DMS 273 treated with DMSO at 0.1 percent for 48 hours (cell line): ENCODE measurements at places on chromosomes 1 and 21.

DNA sequence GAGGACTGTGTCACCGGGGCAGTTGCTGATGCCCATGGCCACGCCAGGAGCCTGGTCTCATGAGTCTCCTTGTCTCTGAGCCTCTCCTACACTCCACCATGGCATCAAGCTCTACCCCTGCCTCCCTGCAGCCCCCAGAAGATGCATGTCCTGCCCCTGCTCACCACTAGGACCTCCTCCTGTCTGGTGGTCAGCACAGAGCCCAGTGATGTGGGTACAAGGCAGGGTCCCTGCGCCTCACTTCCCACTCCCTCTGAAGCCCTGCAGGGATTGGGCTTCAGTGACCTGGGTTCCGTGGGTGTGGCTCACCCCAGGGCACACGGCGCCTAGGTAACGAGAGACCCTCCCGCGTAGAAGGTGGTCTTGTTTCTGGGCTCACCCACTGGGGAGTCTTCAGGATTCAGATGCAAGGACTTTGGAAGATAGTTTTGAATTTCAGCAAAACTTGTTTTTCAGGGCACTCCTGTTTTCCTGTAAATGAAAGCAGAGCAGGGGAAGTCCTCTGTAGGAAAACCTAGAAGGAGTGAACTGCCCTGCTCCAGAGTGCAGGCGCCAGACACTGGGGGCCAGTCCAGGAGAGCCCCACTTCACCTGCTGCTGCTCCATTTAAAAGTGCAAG is 2.8 kb downstream of the COL18A1 start:
- no peak for DNase-seq

- DNase-seq: no peak
Observed at GRCh38 chr1:28110555-28110954, 22.1 kb upstream of the EYA3 start.

GRCh38 chr1:109490029-109490933 is 3.6 kb upstream of the CYB561D1 start:
- peak; percentile 26 for DNase-seq

GRCh38 chr21:41778930-41779600 is 12.2 kb upstream of the RIPK4 start:
- DNase-seq: no peak

- DNase-seq: no peak
Observed at GRCh38 chr1:30968220-30968971, 59.8 kb upstream of the SDC3 start.

DNA sequence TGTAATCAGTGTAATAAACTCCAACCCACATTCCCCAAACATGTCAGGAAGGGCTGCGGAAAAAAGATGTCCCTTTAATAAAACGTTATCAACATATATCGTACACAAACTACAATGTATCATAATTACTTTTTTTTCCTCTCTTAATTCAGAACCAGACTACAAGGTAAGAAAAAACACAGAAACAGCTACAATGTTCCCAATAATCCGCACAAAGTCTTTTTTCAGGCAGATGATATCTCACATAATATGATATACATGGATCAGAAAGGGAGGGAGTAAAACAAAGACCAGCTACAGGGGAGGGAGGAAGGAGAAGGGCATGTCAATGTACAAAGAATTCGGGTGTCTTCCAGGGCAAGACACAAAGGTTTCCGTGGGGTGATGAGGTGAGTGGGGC is 25.4 kb downstream of the MRPL37 start:
- DNase-seq: no peak

DNA sequence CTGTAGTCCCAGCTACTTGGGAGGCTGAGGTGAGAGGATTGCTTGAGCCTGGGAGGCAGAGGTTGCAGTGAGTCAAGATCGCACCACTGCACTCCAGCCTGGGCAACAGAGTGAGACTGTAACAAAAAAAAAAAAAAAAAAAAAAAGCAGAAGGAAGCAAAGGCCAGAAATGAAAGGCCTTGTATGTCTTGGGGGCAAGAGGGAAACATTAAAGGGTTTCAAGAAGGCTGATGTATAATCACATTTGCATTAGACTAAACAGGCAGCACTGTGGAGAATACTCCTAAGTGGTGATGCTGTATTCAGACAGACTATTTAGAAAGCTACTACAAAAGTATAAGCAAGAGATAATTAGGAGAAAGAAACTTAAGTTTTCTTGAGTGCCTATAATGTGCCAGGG is 10.4 kb downstream of the ANP32E start:
- no peak for DNase-seq

- no peak for DNase-seq
Observed at GRCh38 chr1:151343587-151343986, 3.5 kb downstream of the RFX5 start.

DNA sequence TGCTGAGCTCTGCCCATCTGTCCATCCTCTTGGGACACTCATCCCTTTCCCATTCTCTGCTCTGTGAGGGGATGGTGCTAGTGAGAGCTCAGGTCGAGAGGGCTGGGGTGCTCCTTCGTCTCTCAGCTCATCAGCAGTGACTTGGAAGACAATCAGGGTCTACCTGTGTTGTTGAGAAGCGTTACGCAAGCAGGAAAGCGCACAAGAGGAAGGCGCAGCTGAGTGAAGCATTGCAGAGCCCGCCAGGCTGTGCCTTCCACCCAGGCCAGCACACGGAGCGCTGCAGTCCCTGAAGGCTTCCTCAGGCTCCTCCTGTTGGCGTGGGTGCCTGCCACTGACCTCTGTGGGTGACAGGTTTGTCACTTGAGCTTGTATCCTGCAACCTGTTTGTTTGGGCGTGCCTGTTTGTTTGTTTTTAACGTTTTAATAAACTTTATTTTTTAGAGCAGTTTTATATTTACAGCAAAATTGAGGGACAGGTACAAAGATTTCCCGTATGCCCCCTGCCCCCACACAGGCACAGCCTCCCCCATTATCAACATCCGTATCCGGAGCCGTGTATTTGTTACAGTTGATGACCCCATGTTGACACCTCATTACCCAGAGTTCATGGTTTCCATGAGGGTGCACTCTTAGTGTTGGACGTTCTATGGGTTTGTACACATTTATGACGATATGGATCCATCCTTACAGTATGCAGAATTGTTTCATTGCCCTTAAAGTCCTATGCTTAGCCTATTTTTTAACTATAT is 36.7 kb downstream of the ADARB1 start:
- DNase-seq: no peak

GRCh38 chr21:29022166-29022565 is 2.3 kb upstream of the USP16 start:
- DNase-seq: no peak

- DNase-seq: no peak
Observed at GRCh38 chr1:54816951-54817350, 15.8 kb upstream of the TTC22 start.

- no peak for DNase-seq
Observed at GRCh38 chr1:12032161-12032621, 12.9 kb downstream of the MIIP start.

DNA sequence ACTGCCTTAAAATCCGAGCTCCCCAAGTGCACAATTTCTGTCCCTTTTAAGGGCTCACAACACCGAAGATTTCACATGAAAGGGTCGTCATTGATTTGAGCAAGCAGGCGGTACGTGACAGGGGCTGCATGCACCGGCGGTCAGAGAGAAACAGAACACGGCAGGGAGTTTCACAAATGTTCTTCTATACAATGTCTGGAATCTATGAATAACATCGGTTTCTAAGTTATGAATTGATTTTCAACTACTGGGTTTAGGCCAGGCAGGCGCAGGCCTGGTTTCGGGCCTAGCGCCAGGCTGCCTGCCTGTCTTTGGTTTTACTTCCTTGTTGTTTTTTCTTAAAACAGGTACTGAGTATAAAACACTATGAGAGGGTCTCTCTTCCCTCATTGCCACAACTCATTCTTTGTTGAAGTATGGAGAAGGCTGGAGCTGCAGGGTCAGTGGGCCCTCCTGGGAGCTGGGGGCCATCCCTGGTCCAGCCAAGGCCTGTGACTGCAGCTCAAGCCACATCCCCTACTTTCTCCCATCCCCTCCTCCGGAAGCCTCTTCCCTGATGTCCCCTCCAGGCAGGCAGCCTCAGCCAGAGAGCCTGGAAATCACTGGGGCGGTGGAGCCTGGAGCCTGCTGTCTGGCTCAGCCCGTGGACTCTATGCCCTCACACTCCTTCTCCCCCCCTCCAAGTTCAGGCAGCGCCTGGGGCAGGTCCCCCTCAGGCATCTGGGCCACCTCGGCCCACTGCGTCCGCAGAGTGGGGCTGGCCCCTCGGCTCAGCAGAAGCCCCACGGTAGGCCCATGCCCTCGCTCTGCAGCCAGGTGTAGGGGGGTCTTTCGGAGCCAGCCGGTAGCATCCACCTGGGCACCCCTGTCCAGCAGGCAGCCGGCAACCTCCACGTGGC is 2.4 kb downstream of the ANKRD65 start:
- DNase-seq: no peak

DNA sequence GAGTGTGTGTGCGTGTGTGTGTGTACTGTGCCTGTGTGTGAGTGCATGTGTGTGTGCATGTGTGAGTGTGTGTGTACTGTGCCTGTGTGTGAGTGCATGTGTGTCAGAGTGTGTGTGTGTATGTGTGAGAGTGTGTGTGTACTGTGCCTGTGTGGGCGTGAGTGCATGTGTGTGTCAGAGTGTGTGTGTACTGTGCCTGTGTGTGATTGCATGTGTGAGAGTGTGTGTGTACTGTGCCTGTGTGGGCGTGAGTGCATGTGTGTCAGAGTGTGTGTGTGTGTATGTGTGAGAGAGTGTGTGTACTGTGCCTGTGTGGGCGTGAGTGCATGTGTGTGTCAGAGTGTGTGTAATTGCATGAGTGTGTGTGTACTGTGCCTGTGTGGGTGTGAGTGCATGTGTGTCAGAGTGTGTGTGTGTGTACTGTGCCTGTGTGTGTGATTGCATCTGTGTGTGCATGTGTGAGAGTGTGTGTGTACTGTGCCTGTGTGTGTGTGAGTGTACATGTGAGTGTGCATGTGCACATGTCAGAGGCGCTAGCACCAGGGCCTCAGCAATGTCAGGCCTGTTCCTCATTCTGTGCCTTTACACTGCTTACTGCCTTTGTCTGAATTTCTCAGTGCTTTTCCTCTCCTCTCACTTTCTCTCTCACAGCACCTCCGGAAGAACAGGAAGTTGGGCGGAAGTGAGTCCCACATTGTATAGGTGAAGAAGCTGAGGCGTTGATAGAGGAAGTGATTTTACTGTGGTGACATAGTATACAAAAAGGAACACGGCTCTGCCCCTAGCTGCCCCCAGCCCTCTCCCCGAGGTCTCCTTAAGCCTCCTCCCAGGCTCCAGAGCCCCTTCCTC is 4.9 kb downstream of the SLC5A9 start:
- no peak for DNase-seq

GRCh38 chr21:20329636-20330035 is 668.6 kb upstream of the NCAM2 start:
- DNase-seq: no peak
